ENCODE measurements at places on chromosomes 3 and 15.

DNA sequence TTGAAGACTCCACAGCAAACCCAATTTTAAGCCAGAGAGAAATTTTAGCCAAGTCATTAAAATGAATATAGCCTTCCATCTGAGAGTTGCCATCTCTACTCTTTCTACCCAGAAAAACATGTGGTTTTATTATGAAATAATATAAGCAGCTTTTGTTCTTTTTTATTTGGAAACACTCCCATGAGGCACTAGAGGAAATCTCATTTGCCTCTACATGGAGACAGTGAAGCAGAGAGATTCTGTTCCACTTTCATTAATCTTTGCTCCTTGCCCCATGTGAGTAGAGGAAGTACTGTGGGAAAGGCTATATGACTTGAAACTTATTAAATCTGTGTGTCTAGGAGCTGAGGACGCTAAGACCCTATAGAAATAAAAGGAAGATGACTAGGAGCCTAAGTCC is 111.1 kb downstream of the P3H2 start:
- DNase-seq: no peak

DNA sequence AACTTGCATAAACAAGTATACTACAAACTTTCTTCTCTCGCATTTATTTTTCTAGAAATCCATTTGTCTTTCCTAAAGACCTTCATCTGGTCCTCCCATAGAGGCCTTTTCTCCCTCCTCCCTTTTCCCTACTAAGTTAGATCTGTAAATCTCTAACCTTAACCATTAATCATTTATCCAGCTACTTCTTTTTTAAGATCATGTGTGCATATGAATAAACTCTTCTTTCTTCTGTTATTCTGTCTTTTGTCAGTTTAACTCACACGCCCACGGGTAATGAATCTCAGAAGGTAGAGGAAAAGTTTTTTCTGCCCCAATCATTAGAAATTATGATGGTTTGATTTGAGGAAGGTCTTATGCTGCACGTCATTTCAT is 48.7 kb upstream of the FHIT start:
- no peak for DNase-seq

DNA sequence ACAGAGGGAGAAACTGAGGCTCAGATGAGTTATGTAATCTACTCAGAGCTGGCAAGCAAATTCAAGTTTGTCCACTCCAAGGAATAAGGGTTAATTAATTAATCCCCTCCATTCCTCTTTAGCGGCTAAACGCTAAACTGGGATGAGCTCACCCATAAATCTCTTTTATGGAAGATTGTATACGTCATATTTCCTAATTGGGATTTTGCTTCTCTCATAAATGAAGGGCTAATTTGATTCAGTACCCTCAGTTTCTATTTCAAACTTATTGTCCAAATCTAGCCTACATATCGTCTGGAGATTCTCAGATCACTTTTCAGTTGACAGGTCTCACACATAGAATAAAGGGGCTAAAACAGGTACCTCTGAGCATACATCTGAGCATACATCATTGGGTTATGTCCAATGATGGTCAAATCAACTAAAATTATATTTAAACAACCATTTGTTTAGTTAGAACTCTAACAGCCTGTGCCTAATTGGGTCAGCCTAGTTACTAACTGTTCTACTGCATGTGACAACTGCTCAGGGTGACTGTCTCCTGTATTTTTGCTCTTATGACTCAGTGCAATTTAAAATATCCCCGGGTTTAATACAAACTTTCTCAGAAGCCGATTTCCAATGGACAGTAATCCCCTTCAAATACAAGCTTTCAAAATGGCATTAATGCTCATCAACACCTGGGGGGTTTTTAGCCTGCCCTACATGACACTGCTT is 57.6 kb upstream of the PLXND1 start:
- no peak for DNase-seq

- no peak for DNase-seq
Observed at GRCh38 chr15:40003116-40003916, 35.7 kb downstream of the SRP14 start.

- peak; percentile 91 for DNase-seq
Observed at GRCh38 chr3:46987743-46988401, 8.4 kb downstream of the NBEAL2 start.

DNA sequence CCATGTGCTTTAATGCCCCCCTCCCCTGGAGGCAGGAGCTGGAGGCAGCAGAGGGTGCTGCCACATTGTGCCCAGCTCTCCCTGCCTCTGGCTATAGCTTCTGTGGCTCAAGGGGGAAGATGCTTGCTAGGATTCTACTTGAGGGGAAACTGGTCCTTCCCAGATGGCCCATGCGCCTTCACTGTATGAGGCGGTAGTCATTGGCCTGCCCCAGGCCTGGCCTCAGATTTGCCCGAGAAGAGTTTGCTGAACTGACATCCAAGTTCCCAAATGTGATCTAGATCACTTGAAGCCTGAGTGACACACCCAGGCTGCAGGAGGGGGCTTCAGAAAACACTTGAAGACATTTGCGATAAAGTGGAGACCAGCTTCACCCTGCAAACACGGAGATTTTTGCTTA is 4.1 kb downstream of the SYNM start:
- DNase-seq: no peak

Measured in GM06990 (cell line).